ENCODE measurements at places on chromosomes 13 and 19.

GRCh38 chr13:84118839-84119409, 236.7 kb upstream of the SLITRK1 start:
- H3K36me3 ChIP-seq: no peaks in the 10 kb centered on the region
- peaks cover 2% of the 10 kb centered on the region for H3K27me3 ChIP-seq
- H3K4me1 ChIP-seq: no peaks in the 10 kb centered on the region
- no peak overlapping the region for H3K4me3 ChIP-seq
- H3K27ac ChIP-seq: no peak overlapping the region

- no peaks in the 10 kb centered on the region for H3K36me3 ChIP-seq
- H3K27ac ChIP-seq: no peak overlapping the region
- H3K27me3 ChIP-seq: no peaks in the 10 kb centered on the region
- H3K4me3 ChIP-seq: no peak overlapping the region
- H3K4me1 ChIP-seq: no peaks in the 10 kb centered on the region
Measured at GRCh38 chr13:41660411-41660810, 203.1 kb downstream of the RGCC start.

GRCh38 chr13:111482126-111482525, 161.7 kb downstream of the TEX29 start:
- H3K4me1 ChIP-seq: no peaks in the 10 kb centered on the region
- H3K27ac ChIP-seq: no peak overlapping the region
- H3K36me3 ChIP-seq: no peaks in the 10 kb centered on the region
- no peaks in the 10 kb centered on the region for H3K27me3 ChIP-seq
- DNase-seq: no peak
- H3K4me3 ChIP-seq: no peak overlapping the region

DNA sequence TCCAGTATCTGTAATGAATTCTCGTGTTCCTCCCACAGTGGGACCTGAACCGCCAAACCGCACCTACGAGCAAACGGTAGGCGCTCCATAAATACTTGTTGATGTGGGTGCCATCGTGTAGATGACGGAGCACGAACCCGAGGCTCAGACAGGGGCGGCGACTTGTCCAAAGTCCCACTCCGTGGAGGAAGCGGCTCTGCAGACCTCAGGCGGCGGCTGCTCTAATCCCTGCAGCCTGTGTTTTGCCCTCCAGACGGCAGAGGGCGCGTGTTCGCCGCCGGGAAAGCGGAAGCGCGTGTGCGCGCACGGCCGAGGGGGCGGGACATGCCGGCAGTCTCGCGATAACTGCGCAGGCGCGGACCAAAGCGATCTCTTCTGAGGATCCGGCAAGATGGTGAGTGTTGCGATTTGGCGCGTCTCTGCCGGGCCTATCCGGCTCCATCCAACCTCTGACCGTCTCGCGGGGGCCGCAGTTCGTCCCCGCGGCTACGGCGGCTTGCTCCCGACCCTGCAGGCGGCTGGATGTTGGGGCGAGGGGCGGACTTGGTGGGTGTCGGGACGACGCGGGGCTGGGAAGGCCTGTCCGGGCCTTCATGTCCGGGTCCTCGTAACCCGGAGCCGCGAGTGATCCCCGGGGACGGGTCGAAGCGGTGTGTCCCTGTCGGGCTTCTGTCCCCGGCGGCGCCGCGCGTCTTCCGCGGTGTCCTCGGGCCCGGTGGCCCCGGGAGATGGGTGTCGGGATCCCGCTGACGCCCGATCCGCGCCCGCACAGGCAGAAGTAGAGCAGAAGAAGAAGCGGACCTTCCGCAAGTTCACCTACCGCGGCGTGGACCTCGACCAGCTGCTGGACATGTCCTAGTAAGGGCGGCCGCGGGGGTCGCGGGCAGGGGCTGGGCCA, at the start of gene RPS15:
TSS of gene RPS15 (plus strand) at position 362 of the 898 bp plus-strand sequence. CDS start at position 392, 30 bp downstream.
- peak within 1 kb of the TSS; percentile 100 for H3K27ac ChIP-seq
- H3K36me3 ChIP-seq: peaks cover 39% of the 10 kb centered on the region
- no peaks in the 10 kb centered on the region for H3K27me3 ChIP-seq
- H3K4me1 ChIP-seq: peaks cover 34% of the 10 kb centered on the region

DNA sequence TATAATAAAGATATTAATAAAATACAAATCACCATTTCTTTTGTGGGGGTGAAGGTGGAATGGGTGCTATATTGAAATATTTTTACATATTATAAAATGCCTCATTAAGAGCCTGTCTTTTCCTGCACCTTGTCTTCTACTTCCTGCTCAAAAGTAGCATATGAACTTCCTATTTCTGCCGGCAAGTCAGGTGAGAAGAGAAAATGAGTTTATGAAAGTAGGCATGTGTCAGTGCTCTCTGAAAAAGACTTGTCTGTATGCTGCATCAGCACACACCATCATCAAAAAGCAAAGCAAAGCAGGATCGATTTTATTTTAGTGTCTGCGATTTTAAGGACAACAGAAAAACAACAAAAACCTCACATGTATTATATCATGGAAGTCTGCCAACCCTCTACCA, 114.2 kb downstream of the RAP2A start:
- no peaks in the 10 kb centered on the region for H3K27me3 ChIP-seq
- H3K36me3 ChIP-seq: no peaks in the 10 kb centered on the region
- DNase-seq: no peak
- no peak overlapping the region for H3K4me3 ChIP-seq
- H3K27ac ChIP-seq: no peak overlapping the region
